Colonic mucosa (tissue), 4 donors: ENCODE measurements at places on chromosomes 1 and 21. TPM values are rescaled to one million over a fixed set of nuclear protein-coding genes. Genes with fewer than 3 reads are reported as not detected.

DNA sequence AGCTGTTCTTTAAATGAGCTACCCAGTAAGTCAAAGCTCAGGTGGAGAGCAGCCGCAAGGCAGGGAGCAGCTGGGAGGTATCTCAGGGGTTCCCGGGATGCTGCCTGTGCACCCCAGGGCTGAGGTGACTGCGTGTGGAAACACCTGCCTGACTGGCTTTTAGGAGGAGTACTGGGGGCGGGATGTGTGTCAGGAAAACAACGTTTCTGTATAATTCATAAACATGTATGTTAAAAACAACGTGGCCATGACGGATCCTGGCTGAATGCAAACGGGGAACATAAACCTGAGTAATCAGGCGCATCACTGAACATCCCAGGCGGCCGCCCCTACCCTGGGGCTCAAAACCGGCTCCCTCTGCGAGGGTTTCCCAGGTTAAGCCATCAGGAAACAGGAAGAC, 1.5 kb downstream of the C1orf159 start:
- H3K27me3 ChIP-seq: no peaks in the 10 kb centered on the region
- H3K4me3 ChIP-seq: no peak overlapping the region
- H3K36me3 ChIP-seq: no peaks in the 10 kb centered on the region
- no peak for DNase-seq
- H3K27ac ChIP-seq: no peak overlapping the region

DNA sequence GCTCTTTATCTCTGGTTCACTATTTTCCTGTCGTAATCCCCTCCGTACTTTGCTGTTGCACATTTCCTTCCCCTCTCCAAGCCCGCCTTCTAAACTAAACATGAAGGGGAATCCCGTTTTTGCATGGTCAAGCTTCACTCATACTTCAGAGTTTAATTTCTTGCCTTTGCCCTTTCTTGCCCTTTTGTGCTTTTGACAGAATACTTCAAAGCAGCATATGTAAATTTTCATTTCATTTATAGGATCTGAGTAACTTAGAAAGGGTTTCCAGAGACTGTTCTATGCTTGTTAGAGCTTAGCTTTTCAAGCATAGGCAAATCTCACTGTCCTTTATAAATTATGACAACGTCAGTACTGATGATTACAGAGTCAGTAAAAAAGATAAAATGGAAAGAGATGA, 27.7 kb downstream of the SPATA45 start:
- no peak for DNase-seq
- no peak overlapping the region for H3K27ac ChIP-seq
- no peaks in the 10 kb centered on the region for H3K36me3 ChIP-seq
- H3K27me3 ChIP-seq: no peaks in the 10 kb centered on the region

Gene BCAS2
- total RNA-seq: 37.0 TPM

Gene HAPLN2
- total RNA-seq: not detected

DNA sequence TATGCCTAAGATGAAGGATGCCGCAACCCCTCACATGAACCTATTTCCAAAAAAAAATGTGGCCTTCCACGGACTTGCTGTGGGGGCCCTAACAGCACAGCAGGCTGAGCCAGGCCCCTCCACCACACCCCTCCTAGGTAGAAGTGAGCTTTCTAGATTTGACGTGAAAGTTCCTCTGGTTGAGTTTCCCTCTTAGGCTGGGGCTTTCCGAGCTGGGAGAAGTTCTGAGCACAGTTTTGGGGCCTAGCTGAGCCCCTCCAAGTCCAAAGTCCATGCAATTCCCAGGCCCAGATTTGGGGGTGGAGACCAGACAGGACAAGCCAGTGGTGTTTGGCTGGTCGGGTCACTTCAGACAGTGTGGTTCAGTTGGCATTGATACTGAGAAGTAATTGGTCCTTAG, 13.8 kb upstream of the PHLDA3 start:
- H3K36me3 ChIP-seq: peaks cover 12% of the 10 kb centered on the region
- H3K27ac ChIP-seq: no peak overlapping the region
- H3K4me3 ChIP-seq: no peak overlapping the region
- no peak for DNase-seq
- H3K4me1 ChIP-seq: peaks cover 16% of the 10 kb centered on the region

DNA sequence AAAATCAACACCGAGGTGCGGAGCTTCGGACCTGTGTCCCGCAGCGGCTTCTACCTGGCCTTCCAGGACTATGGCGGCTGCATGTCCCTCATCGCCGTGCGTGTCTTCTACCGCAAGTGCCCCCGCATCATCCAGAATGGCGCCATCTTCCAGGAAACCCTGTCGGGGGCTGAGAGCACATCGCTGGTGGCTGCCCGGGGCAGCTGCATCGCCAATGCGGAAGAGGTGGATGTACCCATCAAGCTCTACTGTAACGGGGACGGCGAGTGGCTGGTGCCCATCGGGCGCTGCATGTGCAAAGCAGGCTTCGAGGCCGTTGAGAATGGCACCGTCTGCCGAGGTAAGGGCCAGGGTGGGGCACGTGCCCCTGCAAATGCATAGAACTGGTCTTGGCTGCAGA, 74.1 kb downstream of the EPHB2 start:
- H3K36me3 ChIP-seq: no peaks in the 10 kb centered on the region
- H3K27ac ChIP-seq: no peak overlapping the region
- H3K4me3 ChIP-seq: no peak overlapping the region
- no peak for DNase-seq
- H3K4me1 ChIP-seq: no peaks in the 10 kb centered on the region

Gene OR10R2
- total RNA-seq: not detected

Gene LCE2C
- not detected for total RNA-seq

DNA sequence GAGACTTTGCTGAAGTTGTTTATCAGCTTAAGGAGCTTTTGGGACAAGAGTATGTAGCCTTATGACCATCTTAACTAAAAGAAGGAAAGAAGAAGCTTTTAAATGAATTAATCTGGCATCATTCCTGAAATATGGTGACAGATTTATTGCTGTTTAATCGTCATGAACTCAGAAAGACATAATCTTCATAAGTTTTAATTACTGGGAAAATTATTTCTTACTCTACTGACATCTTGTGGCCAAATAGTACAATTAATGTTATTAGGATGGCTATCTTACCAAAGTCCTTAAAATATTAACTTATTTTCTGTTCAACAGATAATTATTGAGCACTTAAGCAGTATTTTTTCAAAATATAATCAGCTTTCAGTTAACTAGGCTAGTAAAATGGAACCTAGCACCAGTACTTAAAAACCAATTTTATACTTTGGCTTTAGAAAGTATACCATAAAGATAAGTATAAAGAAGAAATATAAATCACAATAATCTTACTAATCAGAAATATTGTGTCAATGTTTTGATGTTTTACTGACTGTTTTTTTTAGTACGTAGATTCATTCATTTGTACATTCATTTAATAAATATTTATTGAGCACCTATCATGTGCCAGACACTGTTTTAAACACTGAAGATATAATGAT, 34.7 kb upstream of the GPR25 start:
- H3K36me3 ChIP-seq: no peaks in the 10 kb centered on the region
- DNase-seq: no peak
- no peak overlapping the region for H3K27ac ChIP-seq
- H3K4me3 ChIP-seq: no peak overlapping the region
- H3K27me3 ChIP-seq: no peaks in the 10 kb centered on the region

GRCh38 chr1:157626099-157626498, 28.2 kb upstream of the FCRL4 start:
- H3K36me3 ChIP-seq: no peaks in the 10 kb centered on the region
- H3K4me3 ChIP-seq: no peak overlapping the region
- H3K27me3 ChIP-seq: no peaks in the 10 kb centered on the region
- H3K27ac ChIP-seq: no peak overlapping the region
- peak; percentile 31 for DNase-seq
- no peaks in the 10 kb centered on the region for H3K4me1 ChIP-seq

DNA sequence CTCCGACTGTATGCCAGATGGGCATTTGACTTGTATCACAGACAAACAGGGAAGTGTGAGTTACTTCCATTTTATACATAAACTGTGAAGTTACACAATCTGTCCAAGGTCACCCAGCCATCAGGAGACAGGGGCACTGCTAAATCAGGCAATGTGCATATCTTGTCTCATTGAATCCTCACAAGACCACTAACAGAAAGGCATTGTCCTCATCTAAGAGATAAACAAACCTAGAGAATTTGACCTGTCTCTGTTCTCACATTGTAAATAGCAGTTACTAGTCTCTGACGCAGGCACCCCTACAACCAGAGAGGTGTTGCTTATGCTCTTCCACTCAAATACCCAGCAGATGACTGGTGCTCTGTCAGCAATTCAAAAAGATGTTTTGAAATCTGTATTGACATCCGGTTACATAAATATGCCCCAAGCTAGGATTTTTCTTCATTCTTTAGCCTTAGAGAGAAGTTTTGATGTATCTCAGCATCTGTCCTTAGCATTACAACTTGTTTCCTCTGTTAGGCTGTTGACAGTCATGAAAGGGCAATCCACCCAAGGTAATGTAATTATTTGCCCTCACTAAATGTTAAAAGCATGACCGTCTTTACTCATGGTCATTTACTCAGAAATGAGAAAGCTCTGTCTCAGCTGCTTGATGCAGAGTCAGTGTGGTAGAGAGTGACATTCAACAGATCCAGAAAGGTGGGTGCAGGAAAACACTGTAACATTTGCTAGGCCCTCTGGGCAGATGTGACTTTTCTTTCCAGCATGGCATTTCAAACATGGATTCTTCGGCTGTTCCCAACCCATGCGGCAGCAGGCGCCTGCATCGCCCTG, 51.9 kb upstream of the ZNF326 start:
- H3K4me1 ChIP-seq: peaks cover 3% of the 10 kb centered on the region
- H3K27ac ChIP-seq: no peak overlapping the region
- no peak for DNase-seq
- no peak overlapping the region for H3K4me3 ChIP-seq

DNA sequence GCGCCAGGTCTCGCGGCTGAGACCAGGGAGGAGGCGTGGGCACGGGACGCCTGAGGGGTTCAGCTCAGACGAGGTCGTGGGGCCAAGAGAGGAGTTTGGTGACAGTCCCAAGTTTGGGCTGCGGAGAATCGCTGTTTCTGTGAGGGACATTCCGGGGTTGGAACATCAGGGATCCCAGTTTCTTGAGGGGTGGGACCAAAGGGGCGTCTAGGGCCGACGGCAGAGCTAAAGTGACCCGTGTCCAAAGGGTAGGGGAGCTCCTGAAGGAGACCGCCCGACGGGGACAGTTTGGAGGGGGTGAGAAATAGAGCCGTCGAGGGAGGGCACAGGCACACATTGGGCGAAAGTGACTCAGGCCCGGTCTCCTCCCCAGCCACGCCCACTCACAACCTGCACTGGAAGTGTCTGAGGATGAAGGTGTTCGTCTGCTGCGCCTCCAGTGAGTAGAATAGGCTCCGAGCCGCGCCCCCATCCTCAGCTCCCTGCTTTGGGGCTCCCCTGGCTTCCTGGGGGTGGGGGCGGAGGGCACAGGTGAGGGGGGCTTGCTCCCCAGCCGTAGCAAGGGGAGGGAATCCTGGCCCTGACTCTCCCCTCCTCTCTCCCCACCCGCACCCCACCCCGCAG, 7.0 kb downstream of the EFNA3 start:
- peak; percentile 88 for DNase-seq
- H3K36me3 ChIP-seq: no peaks in the 10 kb centered on the region
- H3K27ac ChIP-seq: peak overlapping the region; percentile 95
- H3K4me3 ChIP-seq: peak overlapping the region; percentile 56
- peaks cover 33% of the 10 kb centered on the region for H3K4me1 ChIP-seq
